Urinary bladder (tissue), 4 donors: ENCODE measurements at places on chromosomes 2 and 18. TPM values are rescaled to one million over a fixed set of nuclear protein-coding genes. Genes with fewer than 3 reads are reported as not detected.

The CHRND gene
- not detected for polyA plus RNA-seq

The TEKT4 gene
- polyA plus RNA-seq = not detected

The DNAH6 gene
- 0.58 TPM for polyA plus RNA-seq

The DHRS9 gene
- 0.54 TPM for polyA plus RNA-seq

The CAD gene
- polyA plus RNA-seq = 23.4 TPM

The PCGF1 gene
- polyA plus RNA-seq = 19.2 TPM

The SCTR gene
- polyA plus RNA-seq = not detected

The GPR45 gene
- polyA plus RNA-seq = not detected

The IL36B gene
- polyA plus RNA-seq = not detected

The ROCK2 gene
- polyA plus RNA-seq = 36.3 TPM

The EPC2 gene
- 18.9 TPM for polyA plus RNA-seq

The IL1R2 gene
- polyA plus RNA-seq = 31.2 TPM

The HES6 gene
- polyA plus RNA-seq = 6.5 TPM

The ELOA2 gene
- not detected for polyA plus RNA-seq

The MARCHF4 gene
- polyA plus RNA-seq = 0.04 TPM

The STPG4 gene
- polyA plus RNA-seq = 0.41 TPM

The CXCR2 gene
- polyA plus RNA-seq = 0.77 TPM

The LYPD6 gene
- 2.4 TPM for polyA plus RNA-seq

The TACR1 gene
- 3.4 TPM for polyA plus RNA-seq

The CPLX4 gene
- polyA plus RNA-seq = not detected

The ALK gene
- polyA plus RNA-seq = 0.29 TPM

The DSG1 gene
- polyA plus RNA-seq = not detected

The ESPNL gene
- polyA plus RNA-seq = 0.23 TPM

The BMP10 gene
- not detected for polyA plus RNA-seq

The TEX44 gene
- not detected for polyA plus RNA-seq

The FBXO41 gene
- polyA plus RNA-seq = 1.0 TPM

The CHST9 gene
- 0.38 TPM for polyA plus RNA-seq

The EGR4 gene
- polyA plus RNA-seq = 0.05 TPM

The HAAO gene
- polyA plus RNA-seq = 31.5 TPM

The CROCC2 gene
- polyA plus RNA-seq = 0.08 TPM
